ENCODE measurements at places on chromosomes 7 and 10. TPM values are rescaled to one million over a fixed set of nuclear protein-coding genes. Genes with fewer than 3 reads are reported as not detected.
A peak's percentile ranks its signal among the peaks of the same experiment; 100 is the strongest.

Gene TAS2R3
- total RNA-seq, result 1.4 TPM

GRCh38 chr10:63021225-63021624, 111.9 kb upstream of the NRBF2 start:
- ATAC-seq, result no peak

- no peak for ATAC-seq
Observed at GRCh38 chr7:47837826-47838225, 110.4 kb downstream of the PKD1L1 start.

- ATAC-seq, result no peak
Observed at GRCh38 chr7:95690367-95690947, 81.9 kb upstream of the DYNC1I1 start.

Gene TAS2R39
- not detected for total RNA-seq

GRCh38 chr7:51665045-51665780, 348.6 kb upstream of the COBL start:
- no peak for ATAC-seq

GRCh38 chr7:49852619-49853462, 79.4 kb downstream of the VWC2 start:
- ATAC-seq, result peak; percentile 32

DNA sequence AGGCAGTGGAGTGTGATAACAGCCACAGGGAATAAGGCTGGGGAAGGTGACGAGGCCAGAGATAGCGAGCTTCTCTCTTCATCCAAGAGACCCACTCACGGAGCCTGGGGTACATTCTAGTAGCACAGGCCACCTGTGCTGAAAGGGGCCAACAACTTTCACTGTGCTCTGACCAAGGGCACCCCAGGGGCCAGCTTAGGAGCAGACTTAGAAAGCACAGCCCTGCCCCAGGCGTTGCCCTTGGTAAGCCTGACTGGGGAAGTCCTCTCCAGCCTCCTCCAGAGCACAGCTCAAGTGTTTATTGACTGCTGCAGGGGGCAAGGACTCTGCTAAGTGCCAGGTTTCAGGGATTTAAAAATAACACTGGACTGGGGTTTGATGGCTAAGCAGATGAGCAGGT, 44.7 kb downstream of the EBF3 start:
- ATAC-seq, result no peak

DNA sequence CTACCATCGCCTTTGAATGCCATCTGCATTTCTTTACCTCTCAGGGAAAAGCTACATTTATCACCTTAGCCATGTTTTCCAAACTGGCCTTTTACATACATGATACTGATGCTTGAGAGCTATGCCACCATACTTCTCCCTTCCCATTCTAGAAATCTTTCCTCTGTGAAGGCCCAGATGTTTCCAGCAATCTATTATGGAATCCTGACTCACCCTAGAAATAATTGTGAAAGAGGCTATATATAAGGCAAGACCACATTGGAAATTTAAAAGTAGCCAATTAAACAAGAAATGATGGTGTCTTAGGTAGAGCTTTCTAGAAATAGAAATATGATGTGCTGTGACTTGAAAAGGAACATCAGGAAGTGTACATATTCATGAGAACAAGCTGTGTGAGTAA, 389.7 kb downstream of the INHBA start:
- no peak for ATAC-seq
